ENCODE measurements at places on chromosomes 6 and 20.

- DNase-seq: no peak
- peaks cover 3% of the 10 kb centered on the region for H3K4me1 ChIP-seq
- H3K4me3 ChIP-seq: no peak overlapping the region
- no peak overlapping the region for H3K27ac ChIP-seq
- no peaks in the 10 kb centered on the region for H3K27me3 ChIP-seq
Observed at GRCh38 chr20:44689809-44690208, 25.4 kb upstream of the CCN5 start.

GRCh38 chr6:107235511-107235910 is 120.2 kb upstream of the BEND3 start:
- no peak overlapping the region for H3K27ac ChIP-seq
- no peak for DNase-seq
- H3K36me3 ChIP-seq: peaks cover 5% of the 10 kb centered on the region
- H3K4me1 ChIP-seq: no peaks in the 10 kb centered on the region
- H3K27me3 ChIP-seq: no peaks in the 10 kb centered on the region

- H3K27ac ChIP-seq: no peak overlapping the region
- H3K4me1 ChIP-seq: no peaks in the 10 kb centered on the region
- H3K4me3 ChIP-seq: no peak overlapping the region
- no peaks in the 10 kb centered on the region for H3K27me3 ChIP-seq
- no peaks in the 10 kb centered on the region for H3K36me3 ChIP-seq
- no peak for DNase-seq
Observed at GRCh38 chr6:169938262-169938701, 186.9 kb downstream of the ERMARD start.

DNA sequence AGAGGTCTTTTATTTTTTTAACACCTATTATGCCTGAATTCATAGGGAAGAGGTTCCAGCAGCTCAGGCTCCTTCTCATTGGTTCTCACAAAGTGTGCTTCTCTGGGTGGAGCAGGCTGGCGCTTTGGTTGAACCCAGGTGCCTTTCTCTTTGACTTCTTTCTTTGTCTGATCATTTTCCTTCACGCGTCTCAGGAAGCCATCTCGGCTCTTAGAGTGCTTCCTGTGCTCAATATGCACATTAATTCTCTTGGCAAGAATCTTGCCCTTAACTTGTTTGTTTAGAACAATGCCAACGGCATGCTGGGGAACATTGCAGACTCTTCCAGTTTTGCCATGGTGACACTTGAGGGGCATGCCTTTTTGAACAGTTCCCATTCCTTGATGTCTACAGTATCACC is 44.2 kb upstream of the RNF24 start:
- no peak overlapping the region for H3K27ac ChIP-seq
- H3K36me3 ChIP-seq: no peaks in the 10 kb centered on the region
- peaks cover 13% of the 10 kb centered on the region for H3K4me1 ChIP-seq
- no peaks in the 10 kb centered on the region for H3K27me3 ChIP-seq
- no peak overlapping the region for H3K4me3 ChIP-seq

DNA sequence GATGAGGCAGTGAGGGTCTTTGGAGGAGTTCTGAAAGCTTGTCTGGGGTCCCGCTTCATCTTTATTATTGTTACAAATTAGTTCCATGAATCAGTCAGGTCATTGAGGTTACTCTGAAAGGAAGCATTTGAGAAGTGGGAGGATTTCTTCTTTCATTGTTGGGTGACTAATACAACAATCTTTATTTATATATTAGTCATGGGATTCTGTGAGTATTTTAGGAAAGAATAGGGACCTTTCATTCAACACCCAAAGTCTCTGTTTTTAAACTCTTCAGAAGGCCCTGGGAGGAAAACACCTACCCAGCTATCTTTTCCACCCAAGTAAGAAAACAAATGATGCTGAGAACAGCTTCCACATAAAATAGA is 98.3 kb downstream of the SOD2 start:
- H3K27me3 ChIP-seq: no peaks in the 10 kb centered on the region
- DNase-seq: no peak
- H3K27ac ChIP-seq: no peak overlapping the region
- H3K36me3 ChIP-seq: no peaks in the 10 kb centered on the region
- H3K4me3 ChIP-seq: no peak overlapping the region
- no peaks in the 10 kb centered on the region for H3K4me1 ChIP-seq

GRCh38 chr20:32830437-32830836 is 10.7 kb downstream of the MAPRE1 start:
- no peak overlapping the region for H3K4me3 ChIP-seq
- no peak overlapping the region for H3K27ac ChIP-seq
- H3K27me3 ChIP-seq: no peaks in the 10 kb centered on the region
- H3K36me3 ChIP-seq: peaks cover 22% of the 10 kb centered on the region
- H3K4me1 ChIP-seq: peaks cover 14% of the 10 kb centered on the region

DNA sequence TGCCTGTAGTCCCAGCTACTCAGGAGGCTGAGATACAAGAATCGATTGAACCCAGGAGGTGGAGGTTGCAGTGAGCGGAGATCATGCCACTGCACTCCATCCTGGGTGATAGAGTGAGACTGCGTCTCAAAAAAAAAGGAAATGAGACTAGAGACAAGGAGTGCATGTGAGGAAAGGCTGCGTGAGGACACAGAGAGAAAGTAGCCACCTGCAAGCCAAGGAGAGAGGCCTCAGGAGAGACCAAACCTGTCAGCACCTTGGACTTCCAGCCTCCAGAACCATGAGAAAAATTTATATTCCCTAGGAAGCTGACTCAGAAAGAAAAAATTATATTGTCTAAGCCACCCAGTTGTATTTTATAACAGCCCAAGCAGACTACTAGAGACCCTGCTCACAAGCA is 7.4 kb upstream of the BEND3 start:
- no peak overlapping the region for H3K27ac ChIP-seq
- H3K4me3 ChIP-seq: no peak overlapping the region
- H3K4me1 ChIP-seq: no peaks in the 10 kb centered on the region
- DNase-seq: no peak
- H3K36me3 ChIP-seq: no peaks in the 10 kb centered on the region

- no peaks in the 10 kb centered on the region for H3K4me1 ChIP-seq
- no peaks in the 10 kb centered on the region for H3K36me3 ChIP-seq
- H3K4me3 ChIP-seq: no peak overlapping the region
- no peaks in the 10 kb centered on the region for H3K27me3 ChIP-seq
- no peak overlapping the region for H3K27ac ChIP-seq
Observed at GRCh38 chr6:16047435-16047990, 81.4 kb upstream of the MYLIP start.

GRCh38 chr20:34049389-34049788 is 55.7 kb downstream of the RALY start:
- H3K27me3 ChIP-seq: no peaks in the 10 kb centered on the region
- no peak overlapping the region for H3K4me3 ChIP-seq
- no peaks in the 10 kb centered on the region for H3K36me3 ChIP-seq
- no peak overlapping the region for H3K27ac ChIP-seq
- no peak for DNase-seq
- H3K4me1 ChIP-seq: peaks cover 8% of the 10 kb centered on the region

Data from natural killer cell (primary cell).